ENCODE measurements at places on chromosomes 3 and 15.

GRCh38 chr3:15769256-15769915, 28.4 kb downstream of the ANKRD28 start:
- DNase-seq: no peak

GRCh38 chr3:164194842-164195241, 883.5 kb downstream of the SI start:
- no peak for DNase-seq

DNA sequence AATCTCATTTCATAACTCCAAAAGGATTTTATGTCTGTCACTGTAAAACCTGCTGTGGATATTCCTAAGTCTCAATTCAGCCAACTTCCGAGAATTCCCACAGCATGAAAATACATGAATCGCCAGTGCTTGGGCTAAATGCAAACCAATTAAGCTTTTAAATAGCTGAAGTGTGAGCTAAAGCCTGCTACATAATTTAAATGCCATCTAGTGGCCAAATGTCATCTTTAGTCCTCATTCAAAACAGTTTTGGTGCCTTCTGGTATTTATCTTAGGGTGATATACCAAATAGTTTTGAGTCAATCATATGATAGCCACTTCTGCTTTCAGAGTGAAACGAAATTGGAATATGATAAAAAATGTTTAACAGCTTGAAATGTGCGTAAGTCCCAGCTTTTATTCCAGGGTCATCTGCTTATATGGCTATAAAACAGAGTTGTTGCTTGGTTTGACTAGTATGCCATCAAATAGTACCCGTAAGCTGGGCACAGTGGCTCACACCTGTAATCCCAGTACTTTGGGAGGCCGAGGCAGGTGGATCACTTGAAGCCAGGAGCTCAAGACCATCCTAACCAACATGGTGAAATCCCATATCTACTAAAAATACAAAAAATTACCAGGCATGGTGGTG, 41.8 kb upstream of the CCNL1 start:
- no peak for DNase-seq

DNA sequence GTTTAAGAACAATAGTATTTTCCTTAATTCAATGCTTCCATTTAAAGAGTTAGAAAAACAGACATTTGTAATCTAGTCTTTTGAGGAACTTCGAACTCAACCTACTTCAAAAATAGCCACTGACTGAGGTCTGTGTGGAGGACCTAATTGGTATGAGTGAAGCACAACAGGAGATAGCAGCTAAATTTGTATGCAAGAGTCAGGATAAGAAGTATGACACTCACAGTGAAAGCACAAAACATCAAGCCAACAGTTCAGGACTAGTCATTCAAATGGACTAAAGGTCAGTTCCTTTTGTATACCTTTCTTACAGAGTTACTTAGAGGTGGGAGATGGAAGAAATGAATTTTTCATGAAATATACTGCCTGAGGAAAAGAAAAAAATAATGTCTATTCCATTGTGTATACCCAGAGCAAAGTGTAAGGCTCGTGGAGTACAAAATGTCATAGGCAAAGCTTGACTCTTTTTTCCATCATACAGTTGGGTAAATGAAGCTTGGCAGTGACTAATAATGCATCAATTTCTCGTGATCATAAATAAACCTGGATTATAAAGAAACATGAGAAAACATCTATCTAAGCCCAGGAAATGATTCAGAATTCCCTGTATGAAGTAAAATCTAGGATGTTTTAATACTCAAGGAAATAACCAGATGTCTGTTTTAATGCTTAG, 1005.2 kb upstream of the CADM2 start:
- DNase-seq: no peak

DNA sequence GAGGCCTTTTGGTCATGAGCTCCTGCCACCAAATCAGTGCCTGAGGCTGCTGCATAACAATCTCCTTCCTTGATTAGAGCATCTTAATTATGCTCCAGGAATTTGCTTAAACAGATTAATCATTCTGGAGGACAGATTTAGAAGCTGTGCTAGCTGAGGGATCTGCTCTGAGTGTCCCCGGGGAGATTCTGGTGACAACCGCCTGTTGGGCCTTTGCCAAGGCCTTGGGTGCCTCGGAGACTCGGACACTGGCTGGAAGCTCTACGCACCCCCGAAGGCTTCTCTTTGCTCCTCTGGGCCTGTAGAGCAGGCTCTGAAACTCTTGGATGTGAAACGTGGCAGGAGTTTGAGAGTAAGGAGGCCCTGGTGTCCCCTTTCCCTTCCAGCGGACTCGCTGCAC, 264.1 kb downstream of the CD47 start:
- DNase-seq: no peak

DNA sequence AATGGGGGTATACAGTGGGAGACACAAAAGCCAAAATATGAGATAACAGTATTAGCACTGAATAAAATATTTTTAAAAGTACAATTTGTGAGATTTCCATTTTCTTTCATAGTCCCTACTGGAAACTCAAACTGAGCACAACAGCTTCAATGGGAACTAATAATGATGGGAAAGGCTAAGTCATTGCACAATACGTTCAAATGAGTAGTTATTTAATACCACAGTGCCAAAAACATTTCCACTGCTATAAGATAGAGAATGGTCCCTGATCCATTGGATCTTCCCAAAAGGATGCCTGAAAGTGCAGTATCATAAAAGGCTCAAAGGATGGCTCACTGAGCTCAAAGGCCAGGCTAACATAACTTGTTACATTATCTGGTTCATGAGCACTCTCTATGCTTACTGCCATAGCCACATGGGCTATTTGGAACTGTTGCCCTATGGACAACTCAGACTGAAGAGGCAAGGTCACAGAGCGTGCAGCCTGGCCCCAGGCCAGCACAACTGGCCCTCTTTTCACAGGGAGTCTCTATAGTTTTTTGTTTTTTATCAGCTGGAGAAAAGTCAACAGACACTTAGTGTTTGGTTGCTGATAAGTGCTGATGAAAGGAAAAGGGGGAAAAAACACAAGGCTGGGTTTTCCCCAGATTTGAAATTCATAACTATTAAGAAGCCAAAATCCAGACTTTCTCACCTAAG, 54.1 kb upstream of the PPIB start:
- DNase-seq: no peak

GRCh38 chr15:68389041-68389930, 42.7 kb downstream of the ITGA11 start:
- DNase-seq: no peak

GRCh38 chr3:19384868-19385267, 236.6 kb downstream of the KCNH8 start:
- DNase-seq: no peak

- no peak for DNase-seq
These were observed 85.9 kb downstream of the TNIK start for GRCh38 chr3:171374260-171374659.

DNA sequence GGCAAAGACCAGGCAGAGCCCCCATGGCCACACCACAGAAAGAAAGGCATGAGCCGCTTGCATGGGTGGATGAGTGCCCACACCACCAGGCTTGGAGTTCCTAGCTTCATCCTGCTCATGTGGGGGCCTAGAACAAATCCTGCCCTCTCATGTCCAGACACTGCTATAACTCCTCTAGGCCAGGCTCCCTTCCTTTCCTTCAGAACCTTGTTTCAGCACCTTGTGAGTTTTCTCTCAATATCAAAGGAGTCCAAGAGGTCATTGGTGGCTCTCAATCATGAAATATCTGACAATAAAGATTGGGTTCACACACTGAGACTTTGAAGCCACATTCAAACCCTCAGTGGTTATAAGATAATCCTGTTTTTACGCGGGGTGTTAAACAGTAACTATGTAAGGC, 12.7 kb downstream of the SLC6A20 start:
- no peak for DNase-seq

DNA sequence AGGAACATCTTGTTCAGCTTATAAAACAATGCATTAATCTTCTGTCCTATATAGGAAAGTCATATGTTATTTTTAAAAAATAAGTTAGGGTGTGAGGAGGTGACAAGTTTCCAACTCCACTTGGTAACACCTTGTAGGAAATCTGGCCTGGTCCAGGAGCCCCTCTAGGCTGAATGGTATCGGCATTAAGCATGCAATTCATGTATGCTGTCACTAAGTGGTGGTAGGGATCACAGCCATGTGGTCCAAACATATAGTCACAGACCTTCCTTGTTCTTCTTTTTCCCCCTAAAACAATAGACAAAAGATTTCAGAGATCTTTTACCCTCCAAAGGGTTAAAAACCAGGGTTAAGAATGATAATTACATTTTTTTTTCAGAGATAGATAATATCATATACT, 4.2 kb upstream of the APBA2 start:
- DNase-seq: no peak
